ENCODE measurements at places on chromosomes 6 and 20.

GRCh38 chr6:42448927-42449659 lies 2.6 kb downstream of the TRERF1 start:
- no peak for DNase-seq

DNA sequence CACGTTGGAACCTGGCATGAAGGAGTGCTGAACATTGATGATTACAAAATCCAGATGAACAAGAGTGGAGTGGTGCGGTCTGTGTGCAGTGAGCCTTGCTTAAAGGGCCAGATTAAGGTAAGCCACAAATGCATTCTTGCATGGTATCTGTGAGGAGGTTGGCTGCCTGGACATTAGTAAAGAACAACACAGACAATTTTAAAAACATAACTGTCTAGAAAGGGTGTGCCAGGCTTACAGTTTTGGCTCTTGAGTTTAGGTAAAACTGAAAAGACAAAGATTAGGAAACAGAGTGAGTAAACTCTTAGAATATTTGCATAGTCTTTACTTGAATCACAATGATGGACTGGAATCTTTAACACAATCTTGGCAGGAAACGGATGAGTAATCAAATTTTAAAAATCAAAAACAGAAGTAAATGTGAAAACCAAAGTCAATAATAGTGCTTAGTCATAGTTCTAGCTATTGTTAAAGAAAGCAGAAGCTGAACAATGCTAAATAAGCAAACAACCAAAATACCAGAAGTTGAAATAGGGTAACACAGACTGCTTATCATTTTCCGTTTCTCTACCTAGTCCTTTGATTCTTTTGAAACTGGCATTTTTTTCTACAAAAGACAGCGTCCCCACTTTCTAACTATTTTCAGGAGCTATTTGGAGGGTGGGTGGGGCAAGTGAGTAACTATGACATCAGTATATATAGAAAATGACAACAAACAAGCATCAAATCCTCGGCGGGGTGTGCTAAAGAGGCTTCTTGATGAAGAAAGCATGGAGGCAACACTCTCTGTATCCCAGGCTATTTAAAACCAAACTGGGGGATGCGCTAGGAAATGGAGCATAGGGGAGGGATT lies 185.8 kb upstream of the RAB32 start:
- no peak for DNase-seq

- no peak for DNase-seq
Measured at GRCh38 chr20:62069741-62070216, 4.1 kb upstream of the TAF4 start.

GRCh38 chr20:63087872-63088680 lies 81.3 kb upstream of the BHLHE23 start:
- DNase-seq: no peak

DNA sequence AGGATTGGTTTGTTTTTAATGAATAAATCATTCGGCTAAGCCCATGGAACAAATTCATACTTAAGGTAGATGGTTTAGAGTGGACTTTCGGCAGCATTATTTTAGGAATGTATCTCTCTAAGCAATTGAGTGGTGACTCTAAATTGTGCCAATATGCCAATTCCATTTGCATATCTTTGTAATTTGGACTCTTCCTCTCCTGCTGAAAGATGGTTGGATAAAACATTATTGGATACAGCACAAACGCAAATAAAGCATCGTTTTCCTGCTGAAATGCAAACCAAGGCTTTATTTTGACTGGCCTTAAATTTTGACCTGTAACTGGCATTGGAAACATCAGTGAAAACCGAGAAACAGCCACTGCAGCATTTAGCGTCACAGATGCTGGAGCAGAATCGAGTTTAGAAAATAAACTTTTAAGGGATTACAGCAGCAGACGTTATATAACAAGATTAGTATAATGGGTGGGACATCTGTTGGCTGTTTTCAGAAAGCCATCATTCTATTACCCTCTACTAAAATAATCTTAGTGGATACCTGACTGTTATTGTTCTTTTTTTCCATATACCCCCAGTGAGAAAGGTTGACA lies 726.0 kb downstream of the KIF16B start:
- peak; percentile 96 for DNase-seq

GRCh38 chr20:48461091-48461734 lies 366.6 kb downstream of the PREX1 start:
- DNase-seq: no peak

- no peak for DNase-seq
Measured at GRCh38 chr20:51562332-51563173, 20.0 kb upstream of the NFATC2 start.

GRCh38 chr6:30761791-30762429 lies 17.6 kb upstream of the IER3 start:
- no peak for DNase-seq

GRCh38 chr20:41446456-41446855 lies 79.8 kb upstream of the EMILIN3 start:
- no peak for DNase-seq

DNA sequence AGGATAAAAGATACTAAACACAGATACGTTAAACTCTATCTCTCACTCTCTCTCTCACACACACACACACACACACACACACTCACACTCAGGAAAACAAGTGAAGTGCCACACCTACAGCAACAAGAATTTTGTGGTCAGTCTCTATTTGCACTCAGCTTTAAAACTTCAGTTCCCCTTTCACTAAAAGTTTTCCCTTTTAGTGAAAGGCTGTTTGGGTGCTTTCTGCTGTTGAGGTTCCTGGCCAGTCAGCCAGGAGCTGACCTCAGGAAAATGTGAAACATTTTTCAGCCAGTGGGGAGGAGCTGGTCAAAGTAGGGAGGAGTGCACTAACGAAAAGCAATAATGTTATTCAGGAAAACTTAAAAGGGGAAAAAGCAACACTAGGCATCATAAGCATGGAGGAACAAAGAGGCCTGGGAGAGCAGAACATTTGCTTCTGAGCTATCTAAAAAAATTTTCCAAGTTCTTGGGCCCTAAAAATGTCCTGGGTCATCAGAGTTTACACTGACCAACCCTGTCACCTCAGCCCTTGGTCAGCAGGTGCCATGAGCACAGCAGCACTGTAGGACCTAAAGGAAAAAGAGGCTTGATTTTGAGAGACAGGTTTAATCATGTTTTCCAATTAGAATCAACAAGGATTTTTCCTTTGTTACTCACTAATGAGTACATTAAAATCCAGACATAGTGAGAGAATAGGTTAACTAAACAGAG lies 30.7 kb upstream of the NT5E start:
- DNase-seq: no peak

DNA sequence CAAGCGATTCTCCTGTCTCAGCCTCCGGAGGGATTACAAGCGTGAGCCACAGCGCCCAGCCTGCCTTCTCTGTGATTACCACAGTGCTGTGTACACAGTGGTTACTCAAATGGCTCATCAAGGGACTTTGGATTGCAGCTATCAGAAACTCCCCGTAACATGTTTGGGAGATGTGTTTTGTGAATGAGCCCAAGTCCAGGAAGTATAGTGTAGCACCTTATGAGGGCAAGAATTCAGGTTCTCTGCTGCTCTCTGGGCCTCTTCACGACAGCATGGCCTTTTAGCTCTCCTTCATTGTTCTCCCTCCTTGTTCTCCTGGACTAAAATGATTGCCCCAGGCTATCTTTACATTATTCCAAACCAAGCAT lies 34.1 kb upstream of the RPL7L1 start:
- DNase-seq: no peak

GRCh38 chr20:14745830-14746229 lies 408.4 kb upstream of the FLRT3 start:
- DNase-seq: no peak

GRCh38 chr20:621125-621756 lies 11.1 kb upstream of the TCF15 start:
- no peak for DNase-seq

GRCh38 chr6:17863901-17864754 lies 123.3 kb downstream of the KIF13A start:
- no peak for DNase-seq

DNA sequence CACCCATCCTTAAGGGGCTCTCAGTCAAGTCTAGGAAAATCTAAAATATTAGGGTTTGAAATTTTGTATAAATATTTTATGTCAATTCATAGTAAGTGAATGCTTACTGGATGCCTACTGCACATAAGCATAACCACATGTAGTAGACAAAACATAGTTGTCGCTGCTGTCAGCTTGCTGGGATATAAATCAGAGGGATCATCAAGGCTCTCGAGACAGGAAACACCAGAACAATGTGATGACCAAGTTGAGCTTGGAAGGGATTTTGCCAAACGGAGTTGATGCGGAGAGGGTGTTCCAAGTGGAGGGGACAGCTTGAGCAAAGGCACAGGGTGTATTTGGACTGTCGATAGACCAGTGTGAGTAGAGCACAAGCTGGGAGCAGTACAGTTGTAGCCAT lies 105.8 kb upstream of the SUPT3H start:
- DNase-seq: no peak

GRCh38 chr6:7391151-7391550 lies 1.5 kb downstream of the RIOK1 start:
- no peak for DNase-seq

DNA sequence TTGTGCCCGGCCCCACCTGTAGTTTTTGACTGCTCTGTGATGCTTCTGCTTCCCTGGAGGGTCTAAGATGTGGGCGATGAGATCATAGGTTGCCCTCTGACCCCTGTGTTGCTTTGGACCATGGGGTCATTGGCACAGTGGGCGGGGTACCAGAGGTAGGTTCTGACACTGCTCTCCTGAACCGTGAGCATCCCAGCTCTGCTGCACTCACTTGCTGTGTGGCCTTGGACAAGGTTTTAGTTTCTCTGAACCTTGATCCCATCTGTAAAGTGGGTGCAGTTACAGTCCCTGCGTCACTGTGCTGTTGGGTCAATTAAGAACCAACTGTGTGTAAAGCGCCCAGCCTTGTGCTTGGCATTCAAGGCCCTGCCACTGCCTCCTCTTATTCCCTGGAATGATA lies 30.9 kb downstream of the SRC start:
- no peak for DNase-seq

GRCh38 chr6:169495601-169496000 lies 206.2 kb downstream of the WDR27 start:
- DNase-seq: no peak

- DNase-seq: no peak
Measured at GRCh38 chr6:5108068-5108467, 22.9 kb downstream of the PPP1R3G start.

GRCh38 chr20:34143951-34144350 lies 31.9 kb upstream of the EIF2S2 start:
- DNase-seq: no peak

GRCh38 chr6:37176268-37177076 lies 6.5 kb downstream of the PIM1 start:
- DNase-seq: no peak
